Kidney (tissue), 22 donors: ENCODE measurements at places on chromosomes 2 and 18. TPM values are rescaled to one million over a fixed set of nuclear protein-coding genes. Genes with fewer than 3 reads are reported as not detected.

DNA sequence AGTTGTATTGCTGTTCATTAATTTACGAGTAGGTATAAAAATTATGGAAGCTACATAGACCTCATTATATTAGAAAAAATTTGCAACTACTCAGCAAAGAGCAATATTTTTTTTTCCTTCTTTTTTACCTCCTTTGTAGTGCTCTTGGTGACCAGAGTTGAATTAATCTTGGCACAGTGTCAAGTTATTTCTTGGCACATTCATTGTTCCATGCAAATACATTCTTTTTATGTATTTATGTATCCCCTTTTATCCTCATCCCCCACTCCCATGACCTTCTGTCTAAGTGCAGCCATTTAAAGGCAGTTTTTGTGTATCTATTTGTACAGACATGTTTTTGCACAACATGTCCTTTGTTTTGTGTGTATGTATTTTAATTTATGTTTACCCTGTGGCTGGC, 224.5 kb downstream of the CCDC102B start:
- no peak for DNase-seq
- H3K27ac ChIP-seq = no peak overlapping the region
- no peak overlapping the region for H3K4me3 ChIP-seq
- no peaks in the 10 kb centered on the region for H3K4me1 ChIP-seq

DNA sequence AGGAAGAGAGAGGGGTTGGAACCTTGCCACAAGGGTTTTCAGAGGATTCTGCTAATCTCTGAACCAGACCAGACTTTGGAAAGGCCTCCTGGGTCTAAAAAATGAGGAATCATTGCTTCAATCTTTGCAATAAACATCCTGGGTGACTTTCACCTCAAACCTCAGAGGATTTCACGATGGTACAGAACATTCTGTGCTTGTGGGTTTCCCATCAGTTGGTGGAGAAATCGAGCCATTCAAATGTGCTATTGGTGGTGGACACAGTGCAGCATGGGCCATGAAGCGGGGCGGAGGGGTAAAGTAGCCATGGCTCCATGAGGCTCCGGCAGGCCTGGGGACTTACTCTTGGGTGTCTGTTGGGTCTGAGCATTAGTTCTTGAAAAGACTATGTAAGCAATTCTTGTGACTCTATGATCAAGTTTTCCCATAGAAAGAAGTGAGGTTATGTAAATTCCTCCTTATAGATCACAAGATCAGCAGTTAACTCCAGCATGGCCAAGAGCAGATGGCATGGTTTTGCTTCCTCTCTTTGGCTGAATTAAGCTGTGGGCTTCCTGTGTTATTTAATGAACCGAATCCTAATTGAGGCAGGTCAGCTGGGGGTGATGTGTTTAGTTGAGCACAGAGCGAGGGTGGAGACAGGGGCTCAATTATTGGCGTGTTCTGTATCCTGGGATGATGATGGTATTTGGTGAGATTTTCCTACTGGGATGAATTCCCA, 1.9 kb upstream of the IL1R2 start:
- peaks cover 13% of the 10 kb centered on the region for H3K4me1 ChIP-seq
- H3K27ac ChIP-seq = no peak overlapping the region
- H3K4me3 ChIP-seq = no peak overlapping the region

DNA sequence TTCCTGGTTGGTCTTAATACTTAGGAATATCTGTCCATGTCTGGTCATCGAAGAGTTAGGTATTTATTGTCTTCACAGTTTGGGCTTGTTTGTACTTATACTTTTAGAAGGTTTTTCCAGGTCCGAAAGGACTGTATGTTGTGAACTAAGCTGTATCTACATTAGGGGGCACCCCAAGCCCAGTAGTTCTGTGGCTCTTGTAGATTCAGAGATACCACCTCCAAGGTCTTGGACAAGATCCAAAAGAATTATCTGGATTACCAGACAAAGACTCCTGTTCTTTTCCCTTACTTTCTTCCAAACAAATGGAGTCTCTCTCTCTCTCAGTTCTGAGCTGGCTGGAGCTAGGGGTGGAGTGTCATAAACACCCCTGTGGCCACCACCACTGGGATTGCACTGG, 328.7 kb downstream of the ZNF804A start:
- no peak overlapping the region for H3K27ac ChIP-seq
- no peaks in the 10 kb centered on the region for H3K4me1 ChIP-seq
- no peak for DNase-seq
- H3K36me3 ChIP-seq = no peaks in the 10 kb centered on the region
- no peak overlapping the region for H3K4me3 ChIP-seq
- no peaks in the 10 kb centered on the region for H3K27me3 ChIP-seq

- no peaks in the 10 kb centered on the region for H3K36me3 ChIP-seq
- H3K4me3 ChIP-seq = no peak overlapping the region
- no peaks in the 10 kb centered on the region for H3K27me3 ChIP-seq
- H3K27ac ChIP-seq = no peak overlapping the region
- no peaks in the 10 kb centered on the region for H3K4me1 ChIP-seq
Measured at GRCh38 chr2:216572582-216573578, 60.3 kb upstream of the IGFBP2 start.

- H3K27me3 ChIP-seq = no peaks in the 10 kb centered on the region
- H3K27ac ChIP-seq = peak overlapping the region; percentile 4
- peak; percentile 73 for DNase-seq
- H3K4me1 ChIP-seq = no peaks in the 10 kb centered on the region
- no peaks in the 10 kb centered on the region for H3K36me3 ChIP-seq
- no peak overlapping the region for H3K4me3 ChIP-seq
Measured at GRCh38 chr2:168814939-168815907, 12.8 kb downstream of the NOSTRIN start.

DNA sequence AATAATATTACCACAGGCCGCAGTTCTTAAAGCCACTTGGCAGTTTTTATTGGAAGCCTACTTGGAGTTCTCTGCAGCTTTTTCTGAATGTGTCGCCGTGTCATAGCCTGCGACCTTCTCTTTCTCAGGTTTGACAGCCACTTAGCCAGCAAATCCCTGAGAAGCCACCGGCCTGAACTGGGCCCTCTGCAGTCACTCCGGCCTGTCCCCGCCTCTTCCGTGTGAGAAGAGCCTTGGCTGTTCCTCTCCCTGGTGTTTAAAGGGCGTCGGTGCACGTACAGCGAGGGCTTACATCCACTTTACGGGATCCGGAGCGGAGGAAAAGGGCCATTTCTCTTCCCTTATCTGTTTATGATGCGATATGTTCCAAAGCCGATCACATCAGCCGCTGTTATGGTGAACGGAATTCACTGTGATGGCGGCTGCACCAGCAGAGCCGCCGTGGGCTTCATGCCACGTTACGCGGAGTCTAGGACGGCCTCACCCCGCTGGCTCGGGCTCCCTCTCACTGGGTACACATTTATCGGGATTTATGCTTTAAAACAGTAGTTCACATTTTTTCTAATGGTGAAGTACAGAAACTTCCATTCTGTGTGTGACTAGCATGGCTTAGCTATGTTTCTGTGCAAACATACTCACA, 66.8 kb downstream of the GBX2 start:
- H3K27me3 ChIP-seq = no peaks in the 10 kb centered on the region
- no peak for DNase-seq
- H3K4me1 ChIP-seq = no peaks in the 10 kb centered on the region
- no peaks in the 10 kb centered on the region for H3K36me3 ChIP-seq
- H3K4me3 ChIP-seq = no peak overlapping the region
- no peak overlapping the region for H3K27ac ChIP-seq

DNA sequence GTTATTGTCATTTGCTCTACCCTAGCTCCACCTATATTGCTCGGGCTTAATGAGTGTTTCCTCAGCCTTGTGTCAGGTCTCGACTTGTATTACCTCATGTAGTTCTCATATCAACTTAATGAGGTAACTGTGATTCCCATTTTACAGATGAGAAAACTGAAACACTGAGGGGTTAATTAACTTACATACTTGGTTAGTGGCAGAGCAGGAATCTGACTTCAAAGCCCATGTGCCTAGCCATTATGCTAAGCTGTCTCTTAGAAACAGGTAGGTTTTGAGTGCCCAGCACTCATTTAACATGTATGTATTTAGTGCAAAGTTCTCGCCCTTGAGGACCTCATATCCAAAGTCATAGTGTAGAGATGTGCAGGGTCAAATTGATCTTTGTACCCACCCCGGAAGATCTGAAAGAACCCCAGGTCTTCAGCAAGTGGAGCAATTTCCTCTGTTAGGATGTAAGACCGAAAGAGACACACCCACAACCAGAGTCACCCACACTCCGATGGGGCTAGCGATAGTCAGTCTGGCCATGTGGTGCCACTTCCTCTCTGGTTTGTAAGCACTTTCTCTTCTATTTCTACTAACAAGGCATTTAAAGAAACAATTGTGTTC, 121.0 kb upstream of the SLC39A10 start:
- H3K36me3 ChIP-seq = no peaks in the 10 kb centered on the region
- no peak overlapping the region for H3K27ac ChIP-seq
- no peak overlapping the region for H3K4me3 ChIP-seq
- no peaks in the 10 kb centered on the region for H3K27me3 ChIP-seq
- H3K4me1 ChIP-seq = peaks cover 6% of the 10 kb centered on the region
- DNase-seq = no peak

DNA sequence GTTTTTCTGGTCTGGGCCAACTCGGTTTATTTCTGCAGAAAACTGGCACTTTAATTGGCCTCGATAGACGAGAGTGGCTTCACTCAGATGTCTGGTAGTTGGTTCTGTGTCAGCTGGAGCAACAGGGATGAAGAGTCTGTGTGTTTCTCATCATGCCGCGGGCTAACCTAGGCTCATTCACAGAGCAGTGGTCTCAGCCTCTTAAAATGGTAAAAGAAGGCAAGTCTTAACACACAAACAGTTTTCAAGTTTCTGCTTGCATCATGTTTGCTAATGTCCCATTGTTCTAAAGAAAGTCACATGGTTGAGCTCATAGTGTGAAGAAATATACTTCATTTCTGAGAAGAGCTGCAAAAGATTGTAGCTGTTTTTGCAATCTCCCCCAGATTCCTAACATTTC, 37.5 kb upstream of the ANXA4 start:
- no peak overlapping the region for H3K27ac ChIP-seq
- no peaks in the 10 kb centered on the region for H3K27me3 ChIP-seq
- no peaks in the 10 kb centered on the region for H3K4me1 ChIP-seq
- no peak overlapping the region for H3K4me3 ChIP-seq

DNA sequence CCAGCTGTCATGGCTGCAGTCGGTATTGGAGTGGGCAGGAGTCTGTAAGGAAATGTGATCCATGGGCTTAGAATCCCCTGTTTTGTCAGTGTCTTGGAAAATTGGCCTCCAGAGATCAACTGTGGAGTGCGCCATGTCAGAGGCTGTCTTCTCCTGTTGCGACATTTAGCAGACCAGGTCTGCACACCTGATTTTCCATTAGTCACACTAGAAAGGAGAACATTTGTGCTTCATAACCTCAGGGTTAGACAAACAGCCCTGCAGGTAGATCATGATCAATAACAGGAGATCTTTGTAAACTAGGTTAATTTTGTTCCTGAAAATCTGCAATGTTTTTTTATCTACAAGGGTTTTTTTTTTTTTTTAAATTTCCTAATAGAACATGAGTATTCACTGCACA, 28.0 kb downstream of the LDLRAD4 start:
- no peaks in the 10 kb centered on the region for H3K36me3 ChIP-seq
- H3K27me3 ChIP-seq = no peaks in the 10 kb centered on the region
- H3K27ac ChIP-seq = no peak overlapping the region
- no peak for DNase-seq
- H3K4me1 ChIP-seq = no peaks in the 10 kb centered on the region

DNA sequence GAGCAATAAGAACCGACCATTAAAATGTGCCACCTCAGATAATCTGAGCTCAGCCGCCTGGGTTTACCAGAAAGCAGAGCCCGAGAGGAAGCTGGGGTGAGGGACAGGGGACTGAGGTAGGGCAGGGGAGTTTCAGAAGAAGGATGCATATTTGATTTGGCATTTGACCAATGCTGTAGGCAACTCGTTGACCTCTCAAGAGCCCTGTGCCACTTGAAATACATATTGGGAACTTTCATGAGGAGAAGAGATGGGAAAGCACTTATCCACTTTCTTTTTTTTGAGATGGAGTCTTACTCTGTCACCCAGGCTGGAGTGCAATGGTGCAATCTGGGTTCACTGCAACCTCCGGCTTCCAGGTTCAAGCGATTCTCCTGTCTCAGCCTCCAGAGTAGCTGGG, 148.4 kb upstream of the SPRED2 start:
- no peaks in the 10 kb centered on the region for H3K36me3 ChIP-seq
- no peak overlapping the region for H3K27ac ChIP-seq
- no peak overlapping the region for H3K4me3 ChIP-seq
- H3K27me3 ChIP-seq = no peaks in the 10 kb centered on the region
- DNase-seq = no peak

GRCh38 chr2:206095536-206096332, 9.8 kb upstream of the INO80D start:
- no peak overlapping the region for H3K4me3 ChIP-seq
- no peaks in the 10 kb centered on the region for H3K4me1 ChIP-seq
- H3K36me3 ChIP-seq = no peaks in the 10 kb centered on the region

DNA sequence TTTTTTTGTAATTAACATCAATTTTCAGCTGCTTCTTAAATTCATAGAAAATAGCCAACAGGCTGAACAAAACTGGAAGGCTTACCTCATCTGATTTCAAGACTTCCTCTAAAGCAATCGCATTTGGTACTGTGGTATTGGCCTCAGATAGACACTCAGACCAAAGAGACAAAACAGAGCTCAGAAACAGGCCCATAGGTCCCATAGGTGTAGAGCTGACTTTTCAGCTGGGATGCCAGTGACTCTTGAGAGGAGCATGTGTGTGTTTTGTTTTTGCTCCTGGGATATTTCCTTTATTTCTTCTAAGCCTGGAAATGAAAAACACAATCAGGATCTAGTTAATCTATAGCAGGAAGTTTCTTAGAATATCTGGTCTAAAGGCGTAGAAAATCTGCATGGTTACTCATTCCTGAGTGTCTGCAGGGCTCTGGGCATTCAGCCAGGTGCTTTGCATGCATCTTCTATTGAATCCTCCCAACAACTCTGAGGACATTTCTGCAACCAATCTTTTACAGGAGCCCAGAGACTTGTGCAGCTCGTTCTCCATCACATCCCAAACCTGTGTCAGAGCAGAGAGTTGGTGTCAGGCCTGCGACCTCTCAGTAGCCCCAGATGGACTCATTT, 190.8 kb downstream of the RTP5 start:
- H3K36me3 ChIP-seq = no peaks in the 10 kb centered on the region
- no peaks in the 10 kb centered on the region for H3K4me1 ChIP-seq
- no peaks in the 10 kb centered on the region for H3K27me3 ChIP-seq
- no peak overlapping the region for H3K27ac ChIP-seq
- DNase-seq = no peak

- no peak for DNase-seq
- H3K27ac ChIP-seq = no peak overlapping the region
- no peak overlapping the region for H3K4me3 ChIP-seq
Measured at GRCh38 chr2:202687276-202687675, 52.5 kb downstream of the FAM117B start.

- H3K4me3 ChIP-seq = no peak overlapping the region
- no peaks in the 10 kb centered on the region for H3K36me3 ChIP-seq
- no peak for DNase-seq
- no peaks in the 10 kb centered on the region for H3K27me3 ChIP-seq
- H3K4me1 ChIP-seq = no peaks in the 10 kb centered on the region
Measured at GRCh38 chr2:198638577-198638976, 819.2 kb downstream of the SATB2 start.

Gene FHL2
- 75.9 TPM for total RNA-seq

Gene WDFY1
- total RNA-seq = 38.4 TPM

Gene AFF3
- total RNA-seq = 11.0 TPM

Gene INHA
- 1.2 TPM for total RNA-seq

Gene HMSD
- total RNA-seq = 1.4 TPM

Gene ACOXL
- total RNA-seq = 2.0 TPM

Gene PPP1R1C
- total RNA-seq = 2.5 TPM

Gene RND3
- total RNA-seq = 26.1 TPM

Gene CD207
- total RNA-seq = 0.66 TPM

Gene POTEJ
- not detected for total RNA-seq

Gene ABCB11
- 0.03 TPM for total RNA-seq

Gene CHRNG
- total RNA-seq = not detected

Gene CAPN14
- 0.25 TPM for total RNA-seq

Gene MRPL30
- total RNA-seq = 24.6 TPM
